Activated T-helper 1 cell treated with anti-CD3 and anti-CD28 coated beads, Interleukin-12 subunit alpha, Interleukin-12 subunit beta, Interleukin-2, Interleukin-4 antibody, amounts not matched to agents 30 ng/mL and 10 ng/mL and 1 ng/mL, durations not matched to agents 14 hours and 24 hours and 36 hours (primary cell): ENCODE measurements at places on chromosomes 5 and 9. TPM values are rescaled to one million over a fixed set of nuclear protein-coding genes. Genes with fewer than 3 reads are reported as not detected.

SCGB3A1 gene
- total RNA-seq = not detected in 2 replicates

DNA sequence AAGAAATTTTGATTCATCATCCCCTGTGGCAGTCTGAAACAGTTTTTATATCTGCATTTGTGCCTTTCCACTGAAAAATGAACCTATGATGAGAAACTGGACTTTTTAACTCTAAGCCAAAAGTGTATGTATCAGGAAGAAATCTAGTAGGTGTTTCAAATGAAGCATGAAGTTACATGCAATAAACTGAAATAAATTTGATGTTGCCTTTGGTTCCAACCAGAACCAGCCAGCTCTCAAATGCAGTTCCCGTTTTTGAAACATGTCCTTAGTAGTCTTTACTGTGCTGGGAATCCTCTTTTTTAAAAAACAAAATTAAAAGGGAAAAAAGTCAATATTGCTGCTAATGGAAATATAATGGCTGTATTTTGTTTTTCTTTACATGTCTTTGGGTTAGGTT is 43.9 kb downstream of the HACD4 start:
- DNase-seq = no peak

DNA sequence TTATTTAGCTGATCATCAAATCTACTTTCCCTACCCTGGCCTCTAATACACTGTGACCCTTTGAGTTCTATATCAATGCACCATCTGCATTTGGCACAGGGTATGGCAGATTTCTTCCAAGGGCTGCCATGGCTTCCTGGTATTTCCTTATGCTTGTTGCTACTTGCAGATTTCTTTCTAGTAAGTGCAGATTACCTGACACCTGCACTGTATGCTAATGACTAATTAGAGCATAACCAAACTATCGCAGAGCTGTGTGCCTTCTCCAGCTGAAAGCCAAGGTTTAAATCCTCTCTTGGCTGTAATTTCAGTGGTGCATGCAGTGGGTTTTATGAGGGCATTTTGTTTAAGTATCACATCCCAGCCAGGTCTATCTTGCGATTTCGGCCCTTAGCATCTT is 293.7 kb downstream of the KIF4B start:
- DNase-seq = no peak

DNA sequence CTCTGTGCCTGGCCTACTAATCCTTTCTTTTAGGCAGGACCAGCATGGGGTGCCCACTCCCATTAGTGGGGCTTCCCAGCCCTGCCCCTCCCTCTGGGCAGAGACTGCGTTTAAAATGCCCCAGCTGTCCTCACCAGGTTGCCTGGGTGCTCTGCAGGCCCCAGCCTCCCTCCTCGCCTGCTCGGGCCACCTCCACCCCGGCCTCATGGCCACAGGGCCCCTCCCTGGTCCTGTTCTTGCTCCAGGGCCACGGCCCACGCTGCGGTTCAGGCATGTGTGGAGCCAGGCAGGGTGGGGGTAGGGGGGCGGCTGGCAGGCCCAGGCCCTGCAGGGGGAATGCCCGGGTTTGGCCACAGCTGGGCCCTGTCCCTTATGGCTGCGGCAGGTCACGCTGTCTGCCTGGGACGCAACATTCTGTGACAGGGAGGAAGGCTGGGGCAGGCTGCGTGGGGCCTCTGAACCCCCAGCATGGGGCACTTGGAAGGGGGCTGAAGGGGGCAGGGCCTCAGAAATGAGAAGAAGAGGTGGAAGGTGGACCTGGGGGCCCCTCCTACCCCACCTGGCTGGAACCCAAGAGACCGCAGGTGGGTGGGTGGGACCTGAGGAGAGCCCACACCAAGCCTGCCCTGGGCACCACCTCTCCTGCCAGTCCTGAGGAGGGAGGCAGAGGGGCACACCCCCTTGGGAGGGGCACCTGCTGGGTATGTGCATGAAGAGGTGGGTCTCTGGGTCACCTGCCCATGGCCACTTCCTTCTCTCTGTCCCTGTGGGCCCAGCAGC is at the start of gene LCN12:
Gene LCN12 (plus strand): TSS at position 733 of the 780 bp plus-strand sequence. CDS start 55 bp downstream, outside the sequence.
- DNase-seq = no peak

DNA sequence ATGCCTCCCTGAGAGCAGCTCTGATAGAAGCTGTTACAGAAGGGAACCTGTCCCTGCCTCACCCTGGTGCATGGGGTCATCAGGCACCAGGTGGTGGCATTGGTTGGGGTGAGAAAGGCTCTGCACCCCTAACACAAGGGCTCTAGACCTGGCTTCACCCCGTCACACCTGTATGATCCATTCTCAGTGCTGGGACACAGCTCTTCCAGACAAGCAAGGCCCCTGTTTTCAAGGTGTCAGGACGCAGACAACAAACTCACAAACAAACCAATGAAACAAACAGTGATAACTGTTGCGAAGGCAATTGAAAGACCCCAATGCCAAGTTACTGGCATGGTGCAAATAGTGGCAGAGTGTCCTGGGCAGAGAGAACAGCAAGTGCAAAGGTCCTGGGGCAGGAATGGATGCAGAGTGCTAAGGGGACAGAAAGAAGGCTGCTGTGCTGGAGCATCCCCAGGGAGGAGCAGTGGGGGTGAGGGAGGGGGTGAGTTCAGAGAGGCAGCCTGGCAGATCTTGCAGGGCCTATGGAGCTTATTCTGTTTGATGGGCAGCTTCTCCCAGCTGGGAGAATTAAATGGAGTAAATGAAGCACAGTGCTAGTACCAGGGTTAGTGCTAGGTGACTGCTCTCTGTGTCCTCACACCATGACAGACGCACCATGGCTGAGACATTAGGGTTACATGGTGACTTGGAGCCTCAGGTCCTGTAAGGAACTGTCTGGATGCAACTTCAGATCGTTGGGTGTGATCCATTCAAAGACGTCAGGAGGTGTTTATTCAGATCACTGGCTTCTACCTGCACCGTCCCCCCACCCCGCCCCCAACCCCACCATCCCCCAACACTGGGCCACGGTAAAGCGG is 67.9 kb upstream of the UNC5A start:
- no peak for DNase-seq

DNA sequence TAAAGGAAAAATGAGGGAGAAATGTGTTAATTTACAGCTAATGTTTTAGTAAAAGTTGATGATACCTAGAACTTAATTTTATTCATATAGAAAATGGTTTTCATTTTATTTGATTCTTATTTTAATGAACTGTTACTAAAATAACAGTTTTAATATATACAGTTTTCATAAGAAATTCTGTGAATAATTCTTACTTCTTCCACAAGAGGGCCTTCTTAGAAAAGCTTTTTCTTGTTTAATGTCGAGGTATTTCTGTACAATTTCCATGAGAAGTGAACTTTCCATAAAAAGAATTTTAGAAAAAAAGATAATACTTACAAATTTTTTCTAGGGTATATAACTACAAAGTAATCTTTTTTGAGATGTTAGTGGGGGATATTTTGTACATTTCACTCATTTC is 73.9 kb downstream of the KLF9 start:
- no peak for DNase-seq

- DNase-seq = no peak
Measured at GRCh38 chr5:96247097-96247701, 185.8 kb downstream of the PCSK1 start.
